ENCODE measurements at places on chromosomes 13 and 19.

DNA sequence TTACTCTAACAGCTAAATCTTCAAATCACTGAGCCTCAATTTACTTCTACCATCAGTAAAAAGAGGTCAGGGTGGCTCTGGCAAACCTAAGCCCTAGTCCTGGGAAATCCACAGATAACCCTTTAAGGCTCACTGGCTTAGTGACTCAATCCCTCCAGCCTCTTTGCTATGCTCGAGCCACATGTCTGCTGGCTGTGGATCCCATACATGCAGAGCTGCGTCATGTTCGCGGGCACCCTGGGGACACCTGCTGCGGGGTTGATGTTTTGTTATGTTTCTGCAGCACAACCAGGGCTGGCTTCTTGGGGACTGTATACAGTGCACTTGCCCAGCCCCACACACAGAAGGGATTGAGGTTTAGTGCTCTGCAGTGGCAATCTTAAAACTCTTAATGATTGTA, 41.6 kb upstream of the C13orf42 start:
- DNase-seq: no peak

DNA sequence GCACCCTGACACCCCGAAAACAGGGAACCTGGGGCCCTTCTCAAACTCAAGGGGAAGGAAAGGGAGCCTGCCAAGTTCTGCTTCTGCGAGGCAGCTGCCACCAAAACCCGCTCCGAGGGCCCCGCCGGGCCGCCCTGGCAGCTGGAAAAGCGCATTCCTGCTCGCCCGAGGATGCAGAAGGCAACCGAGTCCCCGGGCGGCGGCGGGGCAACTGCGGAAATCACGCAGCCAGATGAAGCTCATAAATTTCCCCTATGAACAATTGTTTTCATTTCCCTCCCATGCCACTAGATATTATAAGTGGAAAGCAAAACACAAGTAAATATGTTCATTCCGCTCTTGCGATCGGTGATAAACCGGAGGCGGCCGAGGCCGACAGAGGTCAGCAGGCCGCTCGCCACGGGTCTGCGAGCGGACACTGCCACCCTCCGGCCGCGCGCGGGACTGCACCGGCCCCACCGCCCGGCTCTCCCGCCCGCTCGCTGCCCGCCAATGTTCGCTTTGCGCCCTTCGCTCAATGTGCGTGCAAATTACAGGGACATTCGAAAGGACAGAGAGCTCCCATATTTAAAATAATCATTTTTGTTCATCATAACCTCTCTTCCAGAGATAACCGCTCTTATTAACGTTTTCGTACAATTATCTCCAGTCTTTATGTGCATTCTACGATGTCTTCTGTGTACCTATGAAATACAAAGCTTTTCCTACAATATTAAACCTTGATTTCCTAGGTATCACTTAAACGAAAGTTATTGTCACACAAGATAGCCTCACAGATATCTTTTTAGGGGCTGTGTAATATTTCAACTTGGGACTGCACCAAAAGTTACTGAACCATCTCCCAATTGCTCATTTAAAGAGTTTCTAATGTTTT, 120.8 kb upstream of the ZNF507 start:
- peak; percentile 84 for DNase-seq

DNA sequence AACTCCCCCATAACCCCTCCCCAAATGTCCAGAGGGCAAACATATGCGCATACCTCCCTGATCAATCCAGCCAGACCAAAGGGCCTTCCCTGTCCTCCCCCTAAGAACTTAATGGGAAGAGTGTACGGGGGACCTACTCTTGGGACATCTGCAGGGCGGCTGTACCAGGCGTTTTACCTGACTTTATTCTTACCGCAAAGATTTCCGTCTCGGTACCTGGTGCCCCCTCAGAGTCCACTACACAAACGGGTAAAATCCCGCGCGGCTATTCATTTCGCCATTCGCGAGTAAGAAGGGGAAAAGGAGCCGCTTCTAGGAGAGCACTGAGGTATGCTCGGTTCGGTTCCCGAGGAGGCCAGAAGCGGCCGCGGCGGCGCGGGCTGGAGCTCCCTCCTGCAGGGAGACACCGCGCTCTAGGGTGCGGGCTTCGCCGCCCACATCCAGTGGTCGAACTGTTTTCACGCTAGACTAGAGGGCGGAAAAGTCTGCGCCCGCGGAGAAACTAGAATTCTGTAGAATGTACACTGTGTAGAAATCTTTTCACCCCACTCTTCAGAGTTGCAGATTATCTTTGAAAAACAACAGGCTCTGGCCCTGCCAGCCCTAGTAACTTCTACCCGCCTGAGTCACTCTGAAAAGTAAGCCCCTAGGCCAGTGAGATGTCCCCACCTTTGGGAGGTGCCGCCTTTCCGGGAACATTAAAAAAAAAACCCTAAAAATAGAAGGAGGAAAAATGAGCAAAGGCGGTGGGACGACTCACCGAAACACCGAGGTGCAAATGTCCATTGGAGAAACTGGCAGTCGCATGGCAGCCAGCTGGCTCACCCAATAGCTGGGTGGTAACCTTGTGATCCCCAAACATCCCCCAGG, 3.8 kb upstream of the TSHZ3 start:
- DNase-seq: no peak

DNA sequence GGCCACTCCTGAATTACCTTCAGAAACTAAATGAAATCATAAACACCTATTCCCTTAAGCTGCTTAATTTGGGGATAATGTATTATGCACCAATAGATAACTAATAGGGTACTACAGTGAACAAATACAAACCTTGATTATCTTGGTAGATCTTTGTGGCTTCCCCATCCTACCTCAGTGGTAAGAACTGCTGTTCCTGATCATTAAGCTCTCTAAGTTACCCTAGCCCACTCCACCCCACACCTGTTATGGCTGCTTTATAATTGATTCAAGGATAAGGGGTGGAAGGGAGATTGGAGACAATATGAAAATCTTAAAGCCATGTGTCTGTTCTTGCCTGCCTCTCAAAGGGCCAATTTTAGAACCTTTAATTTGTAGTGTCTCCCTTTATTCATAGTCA, 121.2 kb downstream of the LMO7 start:
- DNase-seq: no peak

- no peak for DNase-seq
Measured at GRCh38 chr13:30170569-30170968, 136.8 kb downstream of the KATNAL1 start.

GRCh38 chr19:13209484-13210338, 59.5 kb downstream of the IER2 start:
- DNase-seq: no peak

All from HEK293T (cell line).